Endodermal cell (in vitro differentiated cells): ENCODE measurements at places on chromosomes 3 and 15.

DNA sequence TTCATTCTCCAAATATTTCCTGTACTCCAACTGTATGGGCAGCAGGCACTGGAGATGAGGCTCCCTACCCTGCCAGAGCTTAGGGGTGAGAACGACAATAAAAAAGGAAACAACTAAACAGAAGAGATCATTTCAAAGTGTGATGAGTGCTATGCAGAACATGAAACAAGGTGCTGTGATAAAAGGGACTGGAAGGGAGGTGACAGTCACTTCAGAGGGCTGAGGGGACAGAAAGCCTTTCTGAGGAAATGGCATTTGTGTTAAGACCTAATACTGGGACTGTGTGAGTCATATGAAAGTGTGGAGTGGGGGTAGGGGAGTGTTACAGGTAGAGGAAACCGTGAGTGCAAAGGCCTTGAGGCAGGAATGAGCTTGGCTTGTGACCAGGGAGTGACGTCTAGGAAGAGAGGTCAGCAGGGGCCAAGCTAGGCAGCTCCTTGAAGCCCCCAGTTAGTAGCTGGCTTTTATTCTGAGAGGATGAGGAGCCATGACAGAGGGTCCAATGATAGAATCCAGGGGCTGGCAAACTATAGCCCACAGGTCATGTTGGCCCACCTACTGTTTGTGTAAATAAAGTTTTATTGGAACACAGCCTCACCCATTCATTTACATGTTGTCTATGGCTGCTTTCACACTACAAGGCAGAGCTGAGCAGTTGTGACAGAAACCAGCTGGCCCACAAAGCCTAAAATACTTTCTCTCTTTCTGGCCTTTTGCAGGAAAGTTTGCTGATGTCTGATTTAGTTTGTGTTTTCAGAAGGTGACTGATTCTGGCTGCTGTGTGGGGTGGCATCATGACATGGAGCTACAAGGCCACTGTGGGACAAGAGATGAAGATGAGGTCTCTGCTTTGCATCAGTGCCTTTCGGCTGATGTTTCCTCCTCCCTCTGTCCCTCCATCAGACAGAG is 56.6 kb downstream of the LSM3 start:
- no peak for DNase-seq

DNA sequence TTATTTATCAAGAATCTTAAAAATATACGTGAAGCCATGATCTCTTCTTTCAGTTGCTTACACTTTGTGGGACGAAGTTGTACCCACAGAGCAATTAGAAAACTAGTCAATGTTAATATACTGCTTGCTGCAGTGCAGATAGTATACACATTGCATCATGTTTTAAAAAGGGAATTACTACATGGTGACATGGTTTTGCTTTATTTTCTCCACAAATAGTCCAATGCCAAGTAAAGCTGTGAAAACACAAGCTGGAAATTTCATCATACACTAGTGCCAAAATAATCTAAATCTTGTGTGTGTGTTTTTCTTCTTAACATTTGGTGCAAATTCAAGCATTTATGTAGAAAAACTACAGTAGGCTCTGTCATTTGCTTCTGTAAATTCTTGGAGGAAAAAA is 233.0 kb downstream of the EPHA3 start:
- DNase-seq = no peak

GRCh38 chr15:45921376-45921775 is 286.5 kb downstream of the SQOR start:
- peak; percentile 52 for DNase-seq

DNA sequence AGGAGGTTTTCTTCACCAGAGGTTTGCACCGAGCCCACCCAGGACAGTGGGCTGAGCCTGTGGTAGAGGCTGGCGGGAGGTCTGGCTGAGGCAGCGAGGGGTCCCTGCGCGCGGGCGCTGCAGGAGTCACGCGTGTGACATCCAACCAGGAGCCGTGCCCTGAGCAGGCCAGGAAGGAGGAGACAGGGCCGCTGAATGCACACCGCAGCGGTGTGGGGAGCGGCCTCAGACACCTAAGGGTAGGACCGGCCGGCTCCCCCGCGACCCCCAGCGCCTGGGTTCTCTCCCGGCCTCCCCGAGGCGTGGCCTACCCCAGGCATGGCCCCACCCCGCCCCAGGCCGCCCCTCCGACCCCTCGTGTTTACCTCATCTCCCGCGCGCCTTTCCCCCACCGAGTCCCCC is 412 bp downstream of the SLC41A3 start:
- peak; percentile 81 for DNase-seq

DNA sequence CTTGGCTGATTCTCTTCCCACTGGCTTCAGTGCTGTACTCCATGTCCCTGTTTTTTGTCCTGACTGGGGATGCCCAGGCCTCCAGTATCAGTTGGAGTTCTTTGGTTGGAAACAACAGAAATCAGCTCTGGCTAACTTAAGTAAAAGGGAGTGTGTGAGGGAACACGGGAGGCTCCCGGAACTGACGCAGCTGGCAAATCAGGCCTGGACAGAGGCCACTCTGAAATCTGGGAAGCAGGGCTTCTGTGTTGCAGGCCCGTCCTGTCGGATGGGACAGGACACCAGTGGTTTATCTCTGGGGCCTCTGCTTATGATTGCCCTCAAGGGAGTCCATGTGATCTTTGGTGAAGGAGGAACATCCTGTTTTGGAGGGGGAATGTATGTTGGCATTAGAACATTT is 124.3 kb downstream of the CHCHD6 start:
- DNase-seq = no peak

DNA sequence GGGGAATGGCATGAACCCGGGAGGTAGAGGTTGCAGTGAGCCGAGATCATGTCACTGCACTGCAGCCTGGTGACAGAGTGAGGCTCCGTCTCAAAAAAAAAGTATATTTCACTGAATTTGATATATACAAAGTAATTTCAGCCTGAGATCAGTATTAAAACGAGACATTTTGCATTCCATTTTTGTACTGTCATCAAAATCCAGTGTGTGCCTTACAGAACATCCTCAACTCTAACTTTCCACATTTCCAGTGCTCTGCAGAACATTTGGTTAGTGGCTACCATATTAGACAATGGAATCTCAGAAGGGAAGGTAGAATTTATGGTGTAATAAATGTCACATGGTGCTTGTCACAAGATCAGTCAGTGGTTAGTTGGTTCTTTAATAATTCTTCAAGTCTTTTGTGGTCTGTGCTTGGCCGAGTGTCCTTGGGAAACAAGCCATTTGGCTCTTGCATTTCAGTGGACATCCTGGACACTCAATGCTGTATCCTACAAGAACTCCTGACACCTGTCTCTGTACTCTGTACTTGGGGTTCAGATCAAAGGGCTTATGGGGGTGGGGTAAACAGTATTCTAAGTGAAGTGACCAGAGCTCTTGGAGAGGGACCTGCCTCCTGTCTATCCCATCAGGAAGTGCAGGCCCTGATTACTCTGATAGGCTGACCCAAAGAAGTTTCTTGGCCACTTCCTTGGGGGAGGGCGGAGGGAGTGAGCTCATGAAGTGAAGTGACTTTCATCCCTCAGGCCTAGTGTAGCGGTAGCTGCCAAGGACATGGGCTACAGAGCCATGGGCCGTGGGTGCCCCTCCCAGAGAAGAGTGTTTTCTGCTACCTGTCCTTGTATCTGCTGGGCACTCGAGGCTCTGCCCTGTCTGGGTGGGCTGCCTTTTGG is 3.7 kb downstream of the ACVR2B start:
- DNase-seq = no peak

- DNase-seq = no peak
These were observed 183.7 kb upstream of the LMCD1 start for GRCh38 chr3:8317661-8318649.

DNA sequence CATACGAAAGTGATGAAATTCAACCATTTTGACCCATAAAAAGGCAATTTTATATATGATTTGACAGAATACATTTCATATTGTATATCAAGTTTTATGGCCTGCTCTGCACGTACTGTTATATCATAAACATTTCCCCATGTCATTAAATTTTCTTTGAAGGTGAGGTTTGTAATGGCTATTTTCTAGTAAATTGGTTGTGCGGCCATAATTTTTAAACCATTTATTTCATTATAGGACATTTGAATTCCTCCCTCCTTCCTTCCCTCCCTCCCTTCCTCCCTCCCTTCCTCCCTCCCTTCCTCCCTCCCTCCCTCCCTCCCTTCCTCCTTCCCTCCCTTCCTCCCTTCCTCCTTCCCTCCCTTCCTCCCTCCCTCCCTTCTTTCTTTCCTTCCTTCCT is 87.4 kb upstream of the AGBL1 start:
- DNase-seq = no peak

- no peak for DNase-seq
These were observed 89.0 kb downstream of the PDCD6IP start for GRCh38 chr3:33887478-33887877.

DNA sequence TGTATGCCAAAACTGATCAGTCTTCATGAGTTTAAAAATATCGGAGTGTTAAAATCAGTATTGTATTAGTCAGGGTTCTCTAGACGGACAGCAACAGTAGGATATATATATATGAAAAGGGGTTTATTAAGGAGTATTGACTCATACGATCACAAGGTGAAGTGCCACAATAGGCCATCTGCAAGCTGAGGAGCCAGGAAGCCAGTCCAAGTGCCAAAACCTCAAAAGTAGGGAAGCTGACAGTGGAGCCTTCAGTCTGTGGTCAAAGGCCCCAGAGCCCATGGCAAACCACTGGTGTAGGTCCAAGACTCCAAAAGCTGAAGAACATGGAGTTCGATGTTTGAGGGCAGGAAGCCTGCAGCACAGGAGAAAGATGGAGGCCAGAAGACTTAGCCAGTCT is 391.0 kb upstream of the CADM2 start:
- no peak for DNase-seq

GRCh38 chr3:40631341-40631995 is 106.7 kb downstream of the ZNF621 start:
- DNase-seq = no peak
